ENCODE measurements at places on chromosomes 12 and 14.

GRCh38 chr12:75969768-75970167 is 61.8 kb downstream of the PHLDA1 start:
- peaks cover 26% of the 10 kb centered on the region for H3K36me3 ChIP-seq
- H3K27me3 ChIP-seq = no peaks in the 10 kb centered on the region
- no peak for DNase-seq
- peaks cover 33% of the 10 kb centered on the region for H3K4me1 ChIP-seq
- no peak overlapping the region for H3K27ac ChIP-seq

DNA sequence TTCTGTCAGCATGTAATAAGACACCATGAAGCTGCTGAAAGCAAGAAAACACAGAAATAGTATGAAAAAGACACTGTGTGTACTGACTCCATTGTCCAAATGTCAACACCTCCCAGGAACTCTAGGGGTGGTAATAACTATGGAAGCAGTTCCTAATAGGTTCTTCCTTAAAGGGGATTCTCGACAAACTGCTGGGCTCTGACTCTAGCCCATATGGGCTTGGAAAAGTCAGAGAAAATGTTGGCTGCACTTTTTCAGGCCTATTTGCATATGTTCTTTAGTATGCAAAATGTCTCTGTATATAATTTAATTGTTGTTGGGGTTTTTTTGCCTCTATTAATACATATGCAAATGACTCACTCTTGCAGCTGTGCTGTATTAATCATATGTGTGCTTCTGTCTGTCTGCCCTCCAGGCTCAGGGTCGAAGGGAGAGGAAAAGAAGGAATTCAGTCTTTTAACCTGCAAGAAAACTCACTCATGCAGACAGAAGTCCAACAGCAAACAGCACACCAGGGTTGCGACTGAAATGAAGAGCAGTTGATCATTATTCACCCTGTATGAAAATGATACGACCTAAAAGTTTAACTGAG is 317.6 kb downstream of the SOX5 start:
- H3K36me3 ChIP-seq = no peaks in the 10 kb centered on the region
- H3K4me3 ChIP-seq = no peak overlapping the region
- H3K27ac ChIP-seq = no peak overlapping the region
- no peaks in the 10 kb centered on the region for H3K4me1 ChIP-seq
- no peaks in the 10 kb centered on the region for H3K27me3 ChIP-seq
- DNase-seq = no peak

DNA sequence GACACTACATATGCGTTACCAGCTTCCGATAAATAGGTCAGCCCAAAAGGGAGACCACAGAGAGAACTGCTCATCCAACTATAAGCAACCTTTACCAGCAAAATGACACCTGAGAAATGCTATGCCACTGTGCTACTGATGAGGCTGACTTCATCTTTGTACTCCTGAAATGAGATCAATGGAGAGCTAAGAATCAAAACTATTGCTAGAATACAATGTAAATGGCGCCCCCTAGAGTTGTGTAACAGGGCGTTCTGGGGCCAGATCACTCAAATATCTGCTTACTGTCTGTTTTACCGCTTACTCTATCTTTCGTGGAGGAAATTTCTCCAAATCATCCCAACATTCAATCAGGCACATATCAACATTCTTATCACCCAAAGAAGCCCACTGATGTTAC is 4.6 kb downstream of the ZNF384 start:
- DNase-seq = peak; percentile 69
- H3K27me3 ChIP-seq = no peaks in the 10 kb centered on the region
- H3K4me3 ChIP-seq = no peak overlapping the region
- peaks cover 42% of the 10 kb centered on the region for H3K36me3 ChIP-seq

- DNase-seq = no peak
- H3K36me3 ChIP-seq = no peaks in the 10 kb centered on the region
- no peaks in the 10 kb centered on the region for H3K27me3 ChIP-seq
- H3K27ac ChIP-seq = no peak overlapping the region
- H3K4me1 ChIP-seq = no peaks in the 10 kb centered on the region
Measured at GRCh38 chr14:46988312-46988711, 336.7 kb upstream of the RPL10L start.

GRCh38 chr12:19737019-19737418 is 297.7 kb downstream of the AEBP2 start:
- no peak overlapping the region for H3K27ac ChIP-seq
- H3K36me3 ChIP-seq = no peaks in the 10 kb centered on the region
- H3K4me3 ChIP-seq = no peak overlapping the region

DNA sequence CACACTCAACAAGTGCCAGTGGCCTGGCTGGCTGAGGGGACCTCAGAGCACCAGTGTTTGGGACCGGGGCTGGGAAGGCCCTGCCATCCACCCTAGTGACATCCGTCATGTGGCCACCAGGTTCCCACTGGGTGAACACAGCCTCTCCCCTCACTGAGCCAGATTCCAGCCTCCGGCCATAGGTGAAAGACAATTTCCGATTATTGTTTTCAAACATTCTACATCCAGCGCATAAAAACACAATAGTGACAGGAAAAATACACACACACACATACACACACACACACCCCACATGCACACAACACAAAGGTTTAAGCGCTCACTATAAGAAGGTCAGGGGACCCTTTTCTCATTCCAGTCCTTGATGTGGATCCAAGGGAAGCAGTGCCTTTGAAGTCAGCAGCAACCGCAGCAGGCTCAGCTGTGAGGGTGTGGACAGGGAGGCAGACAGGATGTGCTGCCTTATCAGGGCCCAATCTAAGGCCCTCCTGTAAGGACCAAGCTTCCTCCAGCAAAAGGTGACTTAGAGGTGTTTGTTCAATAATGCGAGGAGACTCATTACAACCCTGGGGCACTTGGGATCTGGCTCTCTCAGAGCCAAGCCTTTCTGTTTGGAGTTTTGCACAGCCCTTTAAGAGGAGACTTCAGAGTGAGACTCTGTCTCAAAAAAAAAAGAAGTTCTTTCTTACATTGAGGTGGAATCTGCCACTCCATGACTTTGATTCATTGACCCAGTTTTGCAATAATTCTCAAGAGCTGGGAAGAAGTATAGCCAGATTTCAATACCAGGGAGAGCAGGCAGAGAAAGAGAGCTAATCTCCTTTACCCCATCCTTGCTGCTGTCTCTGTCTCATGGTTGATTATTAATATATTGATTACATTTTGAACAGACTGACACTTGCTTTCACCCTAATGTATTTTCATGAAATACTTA is 227.8 kb downstream of the ZFP36L1 start:
- no peak overlapping the region for H3K27ac ChIP-seq
- no peak for DNase-seq
- H3K4me3 ChIP-seq = no peak overlapping the region
- peaks cover 4% of the 10 kb centered on the region for H3K4me1 ChIP-seq
- H3K36me3 ChIP-seq = no peaks in the 10 kb centered on the region

GRCh38 chr12:26608706-26609105 is 224.3 kb downstream of the ITPR2 start:
- H3K27me3 ChIP-seq = no peaks in the 10 kb centered on the region
- H3K36me3 ChIP-seq = no peaks in the 10 kb centered on the region
- DNase-seq = no peak
- no peaks in the 10 kb centered on the region for H3K4me1 ChIP-seq
- no peak overlapping the region for H3K27ac ChIP-seq

DNA sequence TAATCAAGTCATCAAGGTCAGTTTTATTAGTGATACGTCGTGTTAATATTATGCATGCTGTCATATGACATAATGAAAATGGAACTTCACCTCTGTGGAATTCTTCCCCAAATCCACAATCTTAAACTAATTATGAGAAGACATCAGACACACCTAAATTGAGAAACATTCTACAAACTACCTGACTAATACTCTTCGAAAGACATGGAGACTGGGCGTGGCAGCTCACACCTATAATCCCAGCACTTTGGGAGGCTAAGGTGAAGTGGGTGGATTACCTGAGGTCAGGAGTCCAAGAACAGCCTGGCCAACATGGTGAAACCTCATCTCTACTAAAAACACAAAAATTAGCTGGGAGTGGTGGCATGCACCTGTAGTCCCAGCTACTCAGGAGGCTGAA is 33.3 kb upstream of the KRAS start:
- DNase-seq = no peak
- H3K4me3 ChIP-seq = no peak overlapping the region
- H3K27me3 ChIP-seq = peaks cover 4% of the 10 kb centered on the region
- H3K36me3 ChIP-seq = no peaks in the 10 kb centered on the region
- no peak overlapping the region for H3K27ac ChIP-seq

DNA sequence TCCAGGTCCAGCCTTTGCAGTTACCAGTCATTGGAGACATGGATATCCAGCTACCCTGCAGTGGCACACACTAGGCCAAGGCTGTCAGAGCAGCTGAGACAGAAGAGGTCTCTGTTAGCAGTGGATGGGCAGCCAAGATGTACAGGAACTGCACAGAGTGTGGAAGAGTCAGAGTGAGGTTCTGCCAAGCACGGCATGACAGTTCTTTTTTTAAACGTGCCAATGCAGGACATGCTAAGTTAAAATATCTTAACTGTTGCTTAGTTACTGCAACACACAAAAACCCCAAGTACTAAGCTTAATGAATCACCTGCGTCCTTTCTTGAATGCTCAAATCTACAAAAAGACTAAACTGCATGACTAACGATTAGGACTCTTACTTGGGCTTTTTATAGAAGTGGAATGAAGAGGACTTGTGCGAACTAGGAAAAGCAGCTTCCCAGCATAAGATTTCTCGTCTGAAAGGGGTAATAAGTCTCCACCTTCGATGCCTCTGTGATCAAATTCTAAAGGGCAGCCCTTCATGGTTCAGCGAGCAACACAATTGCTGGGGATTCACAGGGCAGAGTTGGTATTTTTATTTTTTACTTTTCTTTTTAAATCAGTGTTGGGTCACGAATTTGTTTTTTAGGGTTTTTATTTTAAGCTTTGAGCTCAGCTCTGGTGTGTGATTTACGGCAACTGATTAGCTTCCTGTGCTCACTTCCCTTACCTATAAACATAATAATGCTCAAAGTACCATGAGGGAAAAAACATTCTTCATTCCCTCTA is 20.6 kb downstream of the MAPK1IP1L start:
- peak overlapping the region; percentile 36 for H3K4me3 ChIP-seq
- peak; percentile 52 for DNase-seq
- peaks cover 13% of the 10 kb centered on the region for H3K36me3 ChIP-seq
- H3K27me3 ChIP-seq = no peaks in the 10 kb centered on the region

DNA sequence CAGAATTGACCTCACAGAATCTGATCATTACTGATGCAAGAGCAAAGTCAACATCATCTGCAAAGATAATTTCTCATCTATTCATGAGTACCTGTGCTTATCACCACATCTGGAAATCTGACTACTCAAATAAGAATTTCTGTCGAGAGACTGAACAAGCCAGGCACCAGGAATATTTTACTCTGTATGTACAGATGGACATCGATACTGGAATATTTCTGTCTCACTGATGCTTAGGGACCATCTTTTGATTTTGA is 105.2 kb downstream of the BICD1 start:
- H3K27me3 ChIP-seq = no peaks in the 10 kb centered on the region
- peaks cover 3% of the 10 kb centered on the region for H3K36me3 ChIP-seq
- no peaks in the 10 kb centered on the region for H3K4me1 ChIP-seq
- H3K4me3 ChIP-seq = no peak overlapping the region
- no peak overlapping the region for H3K27ac ChIP-seq

DNA sequence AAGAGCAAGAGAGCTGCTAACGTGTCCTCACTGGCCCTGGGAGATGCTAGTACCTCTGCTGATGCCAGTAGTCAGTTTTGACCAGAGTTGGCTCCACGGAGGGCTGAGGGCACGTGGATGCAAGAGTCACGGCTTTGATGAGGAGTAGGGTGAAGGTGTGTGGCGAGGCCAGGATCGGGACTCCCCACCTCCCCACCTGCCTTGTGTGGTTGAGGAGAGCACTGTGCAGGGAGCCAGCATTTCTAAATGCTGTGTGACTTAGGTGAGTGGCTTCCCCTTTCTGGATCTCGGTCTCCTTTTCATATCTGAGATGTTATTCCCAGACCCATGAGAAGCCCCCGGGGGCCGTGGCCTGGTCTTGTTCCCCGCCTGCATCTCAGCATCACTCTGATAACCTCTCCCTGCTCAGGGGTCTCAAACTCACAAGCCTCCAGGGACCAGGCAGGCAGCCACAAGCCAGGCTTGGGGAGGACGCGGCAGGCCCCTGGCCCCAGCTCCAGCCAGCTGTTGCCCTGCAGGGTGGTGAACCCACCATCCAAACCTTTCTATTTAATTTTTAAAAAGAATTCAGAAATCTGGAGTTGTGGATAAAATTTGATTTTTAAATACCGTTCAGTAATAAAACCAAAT is 32.1 kb downstream of the MVK start:
- H3K27me3 ChIP-seq = peaks cover 15% of the 10 kb centered on the region
- H3K36me3 ChIP-seq = no peaks in the 10 kb centered on the region
- DNase-seq = no peak

GRCh38 chr12:6425590-6426531 is 18.9 kb upstream of the CD27 start:
- peak overlapping the region; percentile 14 for H3K4me3 ChIP-seq
- no peaks in the 10 kb centered on the region for H3K36me3 ChIP-seq
- peaks cover under 1% of the 10 kb centered on the region for H3K27me3 ChIP-seq
- DNase-seq = no peak

GRCh38 chr14:50846226-50846880 is 15.4 kb upstream of the NIN start:
- H3K27ac ChIP-seq = no peak overlapping the region
- H3K4me3 ChIP-seq = no peak overlapping the region
- no peaks in the 10 kb centered on the region for H3K36me3 ChIP-seq
- DNase-seq = no peak
- H3K4me1 ChIP-seq = peaks cover 6% of the 10 kb centered on the region

- H3K27me3 ChIP-seq = peaks cover 7% of the 10 kb centered on the region
- no peaks in the 10 kb centered on the region for H3K4me1 ChIP-seq
- H3K4me3 ChIP-seq = no peak overlapping the region
Measured at GRCh38 chr12:66607147-66607546, 71.7 kb downstream of the GRIP1 start.

- H3K36me3 ChIP-seq = peaks cover 59% of the 10 kb centered on the region
- H3K27me3 ChIP-seq = no peaks in the 10 kb centered on the region
- peak overlapping the region; percentile 93 for H3K4me3 ChIP-seq
- DNase-seq = peak; percentile 45
- H3K4me1 ChIP-seq = peaks cover 82% of the 10 kb centered on the region
Measured at GRCh38 chr12:54981796-54982195, 2.8 kb downstream of the TESPA1 start.

DNA sequence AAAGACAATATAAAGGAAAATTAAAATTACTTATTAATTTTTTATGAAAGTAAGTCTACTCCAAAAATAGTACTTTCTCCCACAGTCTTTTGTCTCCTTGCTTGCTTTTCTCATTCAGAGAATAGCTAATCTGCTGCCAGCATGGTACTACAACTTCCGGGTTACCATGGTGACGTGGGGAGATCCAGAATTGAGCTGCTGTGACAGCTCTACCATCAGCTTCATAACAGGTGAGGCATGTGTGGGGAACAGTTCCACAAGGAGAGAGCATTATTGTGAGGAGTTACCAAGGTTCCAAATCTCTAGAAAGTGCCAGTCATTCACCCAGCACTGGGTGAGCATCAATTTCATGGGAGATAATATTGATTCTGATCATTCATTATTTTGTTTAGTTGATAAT is 197.8 kb downstream of the PTPRO start:
- DNase-seq = no peak
- H3K4me1 ChIP-seq = no peaks in the 10 kb centered on the region
- H3K27ac ChIP-seq = no peak overlapping the region
- no peak overlapping the region for H3K4me3 ChIP-seq

Measured in activated CD8-positive, alpha-beta memory T cell treated with anti-CD3 and anti-CD28 coated beads, Interleukin-2, amount 10 ng/mL, durations not matched to agents 7 days and 5 days (primary cell).